CD4-positive, alpha-beta T cell treated with Interleukin-4 for 4 hours (primary cell): ENCODE measurements at places on chromosomes 2 and 18.

- DNase-seq: no peak
Measured at GRCh38 chr2:110678457-110679336, 834 bp upstream of the BUB1 start.

DNA sequence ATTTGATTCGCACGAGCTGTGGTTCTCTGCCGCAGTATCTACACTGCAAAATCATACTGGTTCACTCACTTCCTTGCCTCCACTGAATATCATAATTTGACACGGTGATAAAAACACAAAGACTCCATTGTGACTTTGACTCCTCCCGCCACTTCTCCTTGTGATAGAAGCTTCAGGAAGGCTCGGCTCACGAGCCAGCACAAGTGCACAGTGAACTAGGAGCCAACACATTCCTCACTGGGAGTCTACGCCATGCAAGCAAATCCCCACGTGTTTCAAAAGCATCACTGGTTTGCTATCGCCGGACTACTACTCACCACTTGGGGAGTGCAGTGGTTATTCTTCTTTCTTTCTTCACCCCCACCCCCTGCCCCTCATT is 293.3 kb upstream of the PARD3B start:
- no peak for DNase-seq

- no peak for DNase-seq
Measured at GRCh38 chr2:235268535-235268934, 225.3 kb upstream of the AGAP1 start.

DNA sequence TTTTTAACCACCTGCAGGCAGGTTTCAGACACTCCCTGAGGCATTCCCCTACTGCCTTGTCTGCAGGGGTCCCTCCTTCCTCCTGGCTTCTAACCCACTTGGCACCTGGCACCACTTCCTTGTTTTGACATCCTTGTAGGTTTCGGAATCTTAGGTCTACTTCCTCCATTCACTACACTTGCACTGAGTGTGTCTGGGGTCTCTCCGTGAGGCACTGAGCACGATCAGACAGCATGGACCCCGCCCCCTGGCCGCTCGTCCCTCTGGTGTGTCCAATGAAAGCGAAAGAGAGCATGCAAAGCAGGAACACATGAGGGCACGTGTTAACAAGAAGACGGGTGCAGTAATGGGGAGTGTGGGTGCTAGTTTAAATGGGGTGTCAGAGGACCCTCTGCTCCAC is 63.8 kb downstream of the HAUS1 start:
- peak; percentile 22 for DNase-seq

GRCh38 chr2:2527148-2527547 is 196.1 kb upstream of the MYT1L start:
- no peak for DNase-seq

DNA sequence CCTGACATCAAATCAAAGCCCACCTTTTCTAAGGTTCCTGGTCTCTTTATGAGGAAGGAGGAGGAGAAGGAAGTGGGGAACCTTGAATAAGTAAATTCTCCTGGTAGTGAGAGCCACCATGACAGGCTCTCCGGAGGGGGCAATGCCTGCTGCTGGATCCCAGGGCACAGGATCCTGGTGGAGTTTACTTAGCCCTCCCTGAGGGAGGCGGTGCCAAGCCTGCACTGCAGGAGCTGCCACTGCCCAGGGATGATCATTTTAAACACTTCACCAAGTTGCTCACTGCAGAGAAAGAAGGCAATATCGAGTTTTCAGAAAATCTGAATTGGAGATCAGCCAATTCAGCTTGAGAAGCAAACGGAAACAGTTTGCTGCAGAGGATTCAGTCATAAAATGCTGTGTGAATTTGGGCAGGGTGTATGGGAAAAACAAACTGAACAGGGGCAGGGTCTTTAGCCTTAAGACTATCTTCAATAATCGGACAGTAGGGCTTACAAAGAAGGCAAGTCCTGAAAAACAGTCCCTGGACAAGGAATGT is 200.7 kb downstream of the RAD51AP2 start:
- no peak for DNase-seq

DNA sequence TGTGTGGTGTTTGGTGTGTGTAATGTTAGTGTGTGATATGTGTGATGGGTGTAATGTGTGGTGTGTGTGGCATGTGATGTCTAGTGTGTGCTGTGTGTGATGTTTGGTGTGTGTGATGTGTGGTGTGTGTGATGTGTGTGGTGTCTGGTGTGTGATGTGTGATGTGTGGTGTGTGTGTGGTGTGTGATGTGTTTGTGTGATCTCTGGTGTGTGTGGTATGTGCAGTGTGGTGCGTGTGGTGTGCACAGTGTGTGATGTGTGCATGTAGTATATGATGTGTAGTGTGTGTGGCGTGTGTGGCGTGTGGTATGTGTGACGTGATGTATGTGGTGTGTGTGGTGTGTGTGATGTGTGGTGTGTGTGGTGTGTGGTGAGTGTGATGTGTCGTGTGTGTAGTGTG is 150.3 kb downstream of the TMEM18 start:
- DNase-seq: no peak

DNA sequence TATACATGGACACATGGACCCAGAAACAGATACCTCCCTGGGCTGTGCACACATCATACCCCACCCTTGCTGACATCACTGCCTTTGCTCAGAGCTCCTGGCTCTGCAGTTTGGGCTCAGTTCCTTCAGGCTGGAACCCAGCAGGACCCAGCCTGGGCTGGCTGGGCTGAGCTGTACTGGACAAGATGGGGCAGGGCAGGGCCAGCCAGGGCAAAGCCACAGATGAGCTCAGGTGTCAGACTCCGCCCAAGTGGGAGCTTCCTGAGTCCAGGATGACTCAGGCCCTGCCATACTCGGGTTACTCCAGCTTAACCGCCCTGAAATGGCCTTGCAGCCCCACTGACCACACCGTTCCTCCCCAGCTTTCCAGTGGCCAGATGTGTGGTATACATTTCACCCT is 284.9 kb downstream of the OSR1 start:
- no peak for DNase-seq

GRCh38 chr2:205695460-205695991 is 13.2 kb downstream of the NRP2 start:
- DNase-seq: no peak

DNA sequence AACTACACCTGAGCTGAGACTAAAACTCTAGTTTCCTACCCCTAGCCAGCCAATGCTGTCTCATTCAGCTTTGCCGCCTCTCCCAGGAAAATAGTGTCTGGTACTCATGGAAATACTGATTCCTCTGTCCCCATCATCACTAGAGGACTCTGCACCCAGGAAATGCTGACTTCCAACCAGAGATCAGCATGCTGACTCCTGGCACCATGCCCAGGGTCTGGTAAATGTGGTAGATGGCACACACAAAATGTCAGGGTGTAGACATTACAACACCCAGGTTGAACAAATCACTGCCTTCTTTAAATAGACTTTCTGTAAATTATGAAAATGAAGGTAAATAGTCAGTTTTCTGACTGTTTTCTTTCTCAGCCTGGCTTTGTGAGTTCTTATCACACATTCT is 307.3 kb upstream of the CHAC2 start:
- DNase-seq: no peak
